ENCODE measurements at places on chromosomes 7 and 10. TPM values are rescaled to one million over a fixed set of nuclear protein-coding genes. Genes with fewer than 3 reads are reported as not detected.

ITIH5 gene
- polyA plus RNA-seq = 0.99 TPM

MSMB gene
- polyA plus RNA-seq = not detected

ITGB8 gene
- polyA plus RNA-seq = 0.71 TPM

OR13A1 gene
- polyA plus RNA-seq = 0.21 TPM

ZDHHC4 gene
- polyA plus RNA-seq = 31.2 TPM

TSC22D4 gene
- 16.4 TPM for polyA plus RNA-seq

PRXL2A gene
- 51.7 TPM for polyA plus RNA-seq

CCNJ gene
- 11.6 TPM for polyA plus RNA-seq

SPDYE2 gene
- 0.79 TPM for polyA plus RNA-seq

AZGP1 gene
- polyA plus RNA-seq = not detected

HABP2 gene
- not detected for polyA plus RNA-seq

TUBGCP2 gene
- polyA plus RNA-seq = 56.6 TPM

BTBD16 gene
- not detected for polyA plus RNA-seq

CPXM2 gene
- polyA plus RNA-seq = 0.92 TPM

VIPR2 gene
- 2.7 TPM for polyA plus RNA-seq

NUB1 gene
- polyA plus RNA-seq = 42.3 TPM

PVRIG gene
- polyA plus RNA-seq = 1.1 TPM

CNTNAP2 gene
- 43.9 TPM for polyA plus RNA-seq

CFAP69 gene
- polyA plus RNA-seq = 4.9 TPM

GRM3 gene
- 0.79 TPM for polyA plus RNA-seq

CALML3 gene
- polyA plus RNA-seq = not detected

TM9SF3 gene
- 37.3 TPM for polyA plus RNA-seq

Measured in GM23338 (cell line).